ENCODE measurements at places on chromosomes 4 and X. TPM values are rescaled to one million over a fixed set of nuclear protein-coding genes. Genes with fewer than 3 reads are reported as not detected.

The TRIML2 gene
- not detected for total RNA-seq

The GYG2 gene
- total RNA-seq = 1.6 TPM

The DKK2 gene
- 21.2 TPM for total RNA-seq

The MMRN1 gene
- total RNA-seq = 27.6 TPM

The TMEM47 gene
- total RNA-seq = 108 TPM

The SPANXC gene
- total RNA-seq = not detected

The RASGEF1B gene
- total RNA-seq = 17.2 TPM

The CXCL8 gene
- 9.6 TPM for total RNA-seq

The C4orf51 gene
- total RNA-seq = not detected

The SLITRK4 gene
- 8.1 TPM for total RNA-seq

The CLOCK gene
- 25.5 TPM for total RNA-seq

The MFAP3L gene
- total RNA-seq = 4.1 TPM

The PSAPL1 gene
- 0.51 TPM for total RNA-seq

The GSX2 gene
- total RNA-seq = not detected

DNA sequence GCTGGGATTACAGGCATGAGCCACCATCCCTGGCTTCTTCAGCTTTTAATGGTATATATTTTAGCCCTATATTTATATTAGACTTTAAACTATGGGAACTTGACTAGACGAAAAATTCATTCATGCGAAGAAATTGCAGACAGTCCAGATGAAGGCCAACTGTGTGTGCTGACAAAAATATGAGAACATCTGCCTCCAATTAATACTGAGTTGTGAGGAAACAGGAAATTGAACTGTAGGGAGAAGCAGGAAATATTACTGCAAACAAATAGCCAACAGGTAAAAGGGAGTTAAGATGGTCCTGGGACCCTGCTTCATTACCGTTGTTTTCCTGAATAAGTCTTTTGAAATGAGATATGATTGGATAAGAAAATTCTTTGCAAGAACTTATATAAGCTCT is 26.3 kb downstream of the MGARP start:
- DNase-seq = no peak

- no peak for DNase-seq
Measured at GRCh38 chr4:106305435-106306055, 10.5 kb downstream of the TBCK start.

GRCh38 chr4:41185614-41186592 is 28.4 kb downstream of the APBB2 start:
- DNase-seq = no peak

GRCh38 chrX:23644744-23645143 is 22.5 kb upstream of the PRDX4 start:
- DNase-seq = no peak

DNA sequence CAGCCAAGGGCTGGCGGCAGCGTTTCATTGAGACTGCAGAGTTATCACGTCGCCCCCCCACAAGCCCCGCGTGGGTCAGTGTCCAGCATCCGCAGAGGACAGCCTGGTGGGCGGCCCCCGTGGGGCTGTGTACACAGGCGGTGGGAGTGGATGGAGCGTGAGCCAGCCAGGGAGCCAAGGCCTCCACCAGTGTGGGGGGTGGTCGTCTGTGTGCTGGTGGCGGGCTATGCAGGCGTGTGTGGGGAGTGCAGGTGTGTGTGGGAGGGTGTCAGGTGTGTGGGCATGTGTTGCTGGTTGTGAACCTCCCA is 56.5 kb upstream of the NKX1-1 start:
- no peak for DNase-seq

- DNase-seq = no peak
Measured at GRCh38 chr4:89489338-89489771, 181.8 kb upstream of the GPRIN3 start.

- no peak for DNase-seq
Measured at GRCh38 chrX:23952984-23953907, 45.4 kb downstream of the CXorf58 start.

- no peak for DNase-seq
Measured at GRCh38 chr4:188275686-188276085, 136.4 kb downstream of the TRIML1 start.

DNA sequence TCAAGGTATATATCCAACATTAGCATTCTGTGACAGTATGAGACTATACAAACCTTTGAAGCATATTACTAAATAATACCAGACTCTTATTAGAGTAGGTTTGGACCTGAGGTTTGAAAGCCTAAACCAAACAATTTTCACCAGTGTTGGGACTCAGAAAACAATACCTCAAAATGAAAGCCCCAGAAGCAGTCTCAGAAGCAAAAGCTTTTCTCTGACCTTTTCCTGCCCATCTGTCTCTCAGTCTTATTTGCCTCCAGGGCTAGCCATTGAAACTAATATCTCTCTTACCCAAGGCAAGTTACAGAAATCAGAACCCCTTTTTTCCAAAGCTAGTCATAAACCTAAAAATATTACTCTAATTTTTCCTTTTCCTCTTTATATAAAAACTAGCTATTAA is 163.3 kb downstream of the PTCHD1 start:
- no peak for DNase-seq

GRCh38 chrX:48035891-48036290 is 29.1 kb downstream of the SPACA5 start:
- DNase-seq = no peak

- peak; percentile 5 for DNase-seq
Measured at GRCh38 chr4:140448830-140449229, 21.4 kb upstream of the CLGN start.

DNA sequence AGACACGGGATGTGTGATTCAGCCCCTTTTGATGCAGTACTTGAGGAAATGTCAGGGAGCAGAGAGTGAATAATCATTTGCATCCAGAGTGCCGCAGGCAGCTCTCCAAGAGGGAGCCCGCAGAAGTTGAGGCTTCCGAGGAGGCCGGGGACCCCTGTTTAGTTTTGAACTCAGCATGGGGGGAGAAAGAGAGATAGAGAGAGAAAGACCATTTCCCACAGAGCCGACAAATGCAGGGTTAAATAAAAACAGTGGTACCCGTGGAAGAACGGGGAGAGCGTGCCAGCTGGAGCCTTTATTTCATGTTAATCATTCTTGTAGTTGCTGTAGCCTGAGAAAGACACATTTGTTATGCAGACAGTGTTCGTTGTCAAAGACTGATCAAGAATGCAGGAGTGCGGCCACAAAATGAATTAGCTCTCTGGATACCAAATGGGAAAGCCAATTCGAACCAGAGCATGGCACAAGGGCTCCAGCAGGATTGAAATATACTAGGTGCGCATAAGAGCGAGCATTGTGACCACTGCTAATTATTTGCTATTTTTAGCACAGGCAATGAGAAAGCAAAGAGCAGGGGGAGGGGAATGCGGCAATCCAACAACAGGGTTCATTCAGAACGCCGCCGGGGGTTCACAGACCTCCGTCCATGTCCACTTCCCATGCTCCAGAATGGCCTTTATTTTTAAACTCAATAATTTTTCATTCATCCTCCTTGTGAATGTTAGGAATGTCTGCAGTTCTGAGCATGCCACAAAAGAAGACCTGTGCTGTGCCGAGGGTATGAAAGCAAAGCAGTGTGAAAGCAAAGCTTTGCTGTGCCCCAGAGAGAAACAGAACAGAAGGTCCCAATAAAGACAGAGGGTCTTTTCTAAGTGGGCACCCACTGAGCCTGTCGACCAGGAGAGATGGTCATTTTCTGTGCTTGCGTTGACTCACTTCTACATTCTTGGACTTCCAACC is 243.9 kb upstream of the VCX3A start:
- peak; percentile 20 for DNase-seq

GRCh38 chrX:153831429-153832150 is 1.2 kb upstream of the PDZD4 start:
- DNase-seq = no peak

GRCh38 chr4:155207534-155208257 is 740 bp upstream of the NPY2R start:
- DNase-seq = peak; percentile 11

- no peak for DNase-seq
Measured at GRCh38 chrX:127708155-127708554, 344.0 kb downstream of the ACTRT1 start.

DNA sequence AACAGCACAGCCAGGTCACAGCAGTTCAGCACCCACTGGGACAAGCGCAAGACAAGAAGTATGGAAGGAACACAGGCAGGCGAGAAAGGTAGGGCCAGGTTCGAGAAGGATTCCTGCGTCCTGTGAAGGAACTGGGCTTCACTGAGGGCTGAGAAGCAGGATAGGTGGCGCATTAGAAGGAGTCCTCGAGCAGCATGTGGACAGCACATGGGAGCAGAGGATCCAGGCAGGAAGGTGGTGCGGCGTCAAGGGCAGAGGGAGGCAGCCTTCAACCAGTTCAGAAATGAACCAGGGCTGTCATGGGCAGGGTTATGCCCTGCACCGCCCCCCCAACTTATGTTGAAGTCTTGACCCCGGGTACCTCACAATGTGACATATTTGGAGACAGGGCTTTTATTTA is 30.8 kb upstream of the LAP3 start:
- no peak for DNase-seq

GRCh38 chrX:56498756-56499155 is 64.7 kb upstream of the UBQLN2 start:
- no peak for DNase-seq

GRCh38 chr4:48247142-48247877 is 22.3 kb downstream of the TEC start:
- no peak for DNase-seq

DNA sequence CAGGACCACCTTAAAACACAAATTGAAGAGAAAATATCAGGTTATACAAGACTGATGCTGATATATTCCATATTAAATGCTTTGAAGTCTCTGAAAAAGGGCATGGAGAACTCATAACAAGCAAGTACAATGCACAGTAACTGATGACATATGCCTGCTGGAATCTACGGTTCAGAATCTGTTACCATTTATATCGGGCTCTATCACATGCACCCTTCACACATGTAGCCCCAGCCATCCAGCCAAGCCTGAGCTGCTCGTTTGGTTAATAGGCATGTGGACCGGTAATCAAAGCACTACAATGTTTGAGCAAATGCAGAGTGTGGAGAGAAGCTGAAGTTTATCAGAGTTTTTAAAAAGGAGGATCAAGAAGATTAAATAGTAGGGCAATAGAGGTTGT is 11.8 kb downstream of the COMMD8 start:
- no peak for DNase-seq

DNA sequence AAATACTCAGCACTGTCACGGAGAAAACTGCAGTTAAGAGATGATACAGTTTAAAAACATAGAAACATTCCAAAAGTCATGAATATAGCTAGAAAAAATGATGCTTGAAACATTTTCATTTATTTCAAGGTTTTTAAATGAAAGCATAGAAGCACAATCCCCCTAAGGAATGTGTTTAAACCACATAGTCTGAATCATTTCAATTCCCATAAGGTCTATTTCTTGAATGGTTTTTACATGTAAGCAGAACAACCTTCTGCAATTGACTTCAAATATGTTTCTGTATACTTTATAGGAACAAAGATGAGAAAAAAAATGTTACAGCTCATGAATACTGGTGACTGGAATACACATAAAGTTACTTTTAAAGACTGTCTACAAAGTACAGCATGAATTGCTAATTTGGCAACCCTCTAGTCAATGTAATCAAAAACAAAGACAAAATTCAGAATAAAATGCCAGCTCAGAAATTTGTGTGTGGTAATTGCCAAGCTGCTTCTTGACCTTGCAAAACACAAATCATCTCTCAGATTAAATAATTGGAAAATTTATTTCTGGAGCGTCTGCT is 886.4 kb upstream of the ADGRL3 start:
- peak; percentile 5 for DNase-seq

- no peak for DNase-seq
Measured at GRCh38 chr4:26386386-26386785, 65.6 kb downstream of the RBPJ start.

DNA sequence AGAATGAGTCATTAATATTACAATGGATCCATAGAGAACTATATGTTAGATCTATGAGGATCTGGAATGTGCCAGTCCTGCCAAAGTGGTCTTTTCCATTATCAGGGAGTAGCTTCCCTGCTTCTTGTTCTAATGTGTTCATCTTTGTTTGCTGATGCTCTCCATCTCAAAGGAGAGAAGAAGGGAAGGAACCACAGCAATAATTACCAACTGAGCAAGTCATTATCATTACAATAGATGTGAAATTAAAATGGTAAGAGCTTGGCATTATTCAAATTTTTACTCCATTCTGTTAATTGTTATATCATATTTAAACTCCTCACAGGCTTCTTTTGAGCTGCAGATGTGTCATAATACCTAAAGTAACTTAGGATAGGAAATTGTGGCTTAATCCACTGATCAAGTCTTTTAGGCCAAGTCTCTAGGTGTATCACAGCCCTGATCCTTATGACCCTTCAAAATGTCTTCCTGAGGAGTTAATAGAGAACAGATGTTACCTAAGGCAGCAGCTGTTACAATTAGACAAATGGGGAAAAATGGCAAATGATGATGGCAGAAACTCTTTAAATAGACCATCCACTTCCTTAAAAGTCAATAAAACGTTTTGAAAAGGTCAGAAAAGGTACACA is 1492.7 kb upstream of the IGFBP7 start:
- no peak for DNase-seq

- DNase-seq = peak; percentile 77
Measured at GRCh38 chr4:148447681-148448080, 5.5 kb upstream of the NR3C2 start.

DNA sequence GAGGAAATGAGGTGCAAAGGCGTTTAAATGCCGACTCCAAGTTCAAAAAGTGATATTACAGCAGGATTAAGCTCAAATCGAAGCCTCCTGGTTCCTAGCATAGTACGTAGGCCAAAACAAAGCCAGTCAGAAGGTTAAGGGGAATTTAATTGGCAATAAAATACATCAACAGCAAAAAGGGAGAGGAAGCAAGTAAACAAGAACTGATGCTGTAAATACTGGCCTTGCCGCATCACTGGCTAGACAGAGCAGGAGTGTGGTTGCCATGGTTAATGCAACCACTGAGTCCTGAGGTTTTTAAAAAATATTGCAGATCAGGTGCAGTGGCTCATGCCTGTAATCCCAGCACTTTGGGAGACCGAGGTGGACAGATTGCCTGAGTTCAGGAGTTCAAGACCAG is 63.2 kb upstream of the FBXW7 start:
- DNase-seq = no peak

GRCh38 chrX:46380148-46380752 is 165.0 kb downstream of the ZNF674 start:
- DNase-seq = no peak

GRCh38 chr4:13665701-13666660 is 38.5 kb upstream of the BOD1L1 start:
- DNase-seq = no peak

- DNase-seq = no peak
Measured at GRCh38 chr4:39169426-39169825, 12.9 kb upstream of the WDR19 start.

- DNase-seq = no peak
Measured at GRCh38 chr4:159925770-159926169, 822.9 kb downstream of the RAPGEF2 start.

- DNase-seq = no peak
Measured at GRCh38 chr4:114196606-114197005, 217.2 kb upstream of the ARSJ start.

GRCh38 chr4:138665851-138666250 is 349.7 kb upstream of the NOCT start:
- DNase-seq = no peak

GRCh38 chr4:145483514-145483913 is 1.9 kb downstream of the SMAD1 start:
- DNase-seq = peak; percentile 38

Measured in tongue (tissue), 3 donors.